Right ventricle myocardium superior (tissue), 1 donor: ENCODE measurements at places on chromosomes 4 and X. TPM values are rescaled to one million over a fixed set of nuclear protein-coding genes. Genes with fewer than 3 reads are reported as not detected.

EDNRA gene
- total RNA-seq: 3.7 TPM

GRCh38 chr4:77465271-77465670 lies 140.3 kb upstream of the CXCL13 start:
- no peak for DNase-seq

DNA sequence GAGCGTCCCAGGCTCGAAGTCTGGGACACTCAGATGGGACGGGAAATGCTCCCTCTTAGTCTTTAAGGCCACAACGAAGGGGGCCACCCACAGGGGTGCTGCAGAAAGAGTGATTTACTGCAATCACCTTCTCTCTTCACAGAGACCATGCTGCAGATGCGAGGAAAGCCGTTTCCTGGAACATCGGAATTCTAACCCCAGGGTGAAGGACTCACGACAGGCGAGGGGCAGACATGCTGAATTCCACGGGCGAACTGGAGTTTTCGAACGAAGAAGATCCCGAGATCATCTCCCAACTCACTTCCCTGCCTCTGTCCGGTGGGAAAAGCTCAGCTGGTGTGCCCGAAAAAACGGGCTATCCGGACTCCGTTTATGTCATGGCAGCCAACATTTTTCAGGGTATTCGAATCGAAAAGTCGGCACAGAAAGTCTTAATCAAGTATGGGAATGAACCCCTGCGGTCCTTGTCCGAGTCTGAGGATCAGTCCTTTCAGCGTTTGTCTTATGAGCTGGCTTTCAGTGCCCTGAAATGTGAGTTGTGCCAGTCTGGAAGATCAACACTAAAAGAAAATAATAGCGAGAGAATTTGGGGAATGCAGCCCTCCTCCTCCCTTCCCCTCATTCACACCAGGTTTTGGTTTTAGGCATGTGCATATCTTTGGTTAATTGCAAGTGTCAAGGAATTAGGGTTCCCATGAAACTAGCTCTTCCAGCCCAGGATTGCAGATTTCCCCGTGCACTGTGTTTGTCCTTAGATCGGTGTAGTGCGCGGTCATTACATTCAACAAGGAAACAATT lies 905 bp downstream of the NSUN7 start:
- DNase-seq: no peak

DNA sequence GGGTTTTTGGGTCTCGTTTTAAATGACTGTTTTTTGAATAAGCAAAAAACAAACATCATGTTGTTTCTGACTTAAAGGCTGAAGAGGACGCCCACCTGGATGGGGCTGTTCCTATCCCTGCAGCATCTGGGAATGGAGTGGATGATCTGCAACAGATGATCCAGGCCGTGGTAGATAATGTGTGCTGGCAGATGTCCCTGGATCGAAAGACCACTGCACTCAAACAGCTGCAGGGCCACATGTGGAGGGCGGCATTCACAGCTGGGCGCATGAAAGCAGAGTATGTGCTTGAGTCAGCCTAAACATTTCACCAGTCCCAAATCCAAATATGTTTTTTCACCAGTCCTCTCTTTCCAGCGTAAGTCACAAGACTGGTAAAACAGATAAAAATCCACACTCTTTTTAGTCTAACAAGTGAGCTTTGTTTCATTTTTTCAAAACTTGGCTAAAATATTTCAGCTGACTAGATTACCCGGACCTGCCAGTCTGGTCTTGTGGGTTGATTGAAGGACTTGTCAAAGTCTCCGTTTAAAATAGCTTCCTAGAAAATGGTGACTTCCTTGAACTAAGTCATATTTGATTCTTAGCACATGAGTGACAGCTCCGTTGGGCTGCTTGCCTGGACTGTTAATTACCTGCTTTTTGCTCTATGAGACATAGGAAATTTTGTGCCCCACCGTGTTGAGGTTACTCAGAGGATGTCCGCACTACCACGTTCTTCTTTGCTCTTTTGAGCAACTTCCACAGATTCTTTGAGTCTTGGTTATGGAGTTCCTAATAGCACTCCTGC lies 20.8 kb downstream of the ENOPH1 start:
- DNase-seq: no peak
